ENCODE measurements at places on chromosomes 5 and 9.

DNA sequence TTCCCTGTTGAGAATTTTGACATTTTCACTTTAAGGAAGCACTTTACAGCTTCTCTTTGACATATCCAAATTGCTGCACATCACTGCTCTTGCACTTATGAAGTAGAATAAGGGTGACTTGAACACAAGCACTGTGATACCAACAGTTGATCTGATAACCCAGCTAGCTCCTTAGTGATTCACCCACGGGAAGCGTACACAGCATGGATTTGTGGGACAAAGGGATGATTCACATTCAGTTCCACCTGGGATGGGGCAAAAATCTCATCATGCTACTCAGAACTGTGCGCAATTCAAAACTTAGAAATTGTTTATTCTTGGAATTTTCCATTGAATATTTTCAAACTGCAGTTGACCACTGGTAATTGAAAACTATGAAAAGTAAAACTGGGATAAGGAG lies 1565.5 kb upstream of the CDH9 start:
- DNase-seq = peak; percentile 6

GRCh38 chr5:6461006-6461405 lies 12.3 kb downstream of the UBE2QL1 start:
- no peak for DNase-seq

DNA sequence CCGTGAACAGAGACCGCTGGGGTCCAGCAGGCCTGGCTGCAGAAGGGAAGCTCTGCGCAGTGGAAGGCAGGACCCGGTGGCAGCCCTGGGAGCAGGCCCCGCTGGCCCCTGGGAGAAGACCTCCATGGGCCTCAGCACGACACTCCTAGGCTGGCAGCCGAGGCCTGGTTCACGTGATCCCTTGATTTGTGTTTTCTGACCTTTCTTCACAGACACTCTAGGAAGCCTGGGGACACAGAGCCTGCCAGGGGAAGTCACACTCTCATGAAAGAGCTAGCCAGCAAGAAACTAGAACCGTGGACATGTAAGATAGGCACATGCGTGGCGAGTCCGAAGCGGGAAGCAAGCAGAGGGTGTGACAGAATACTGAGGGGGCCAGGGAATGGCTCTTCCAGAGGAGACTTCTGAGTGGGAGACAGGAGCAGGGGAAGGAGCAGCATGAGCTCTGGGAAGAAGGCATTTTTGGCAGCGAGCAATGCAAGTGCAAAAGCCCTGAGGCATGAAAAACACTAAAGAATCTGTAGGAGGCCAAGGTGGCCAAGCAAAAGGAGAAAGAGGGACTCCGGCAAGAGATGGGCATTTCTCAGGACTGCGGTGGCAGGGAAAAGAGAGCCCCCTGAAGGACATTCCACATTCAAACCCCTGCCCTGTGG lies 26.6 kb upstream of the IL17B start:
- no peak for DNase-seq

DNA sequence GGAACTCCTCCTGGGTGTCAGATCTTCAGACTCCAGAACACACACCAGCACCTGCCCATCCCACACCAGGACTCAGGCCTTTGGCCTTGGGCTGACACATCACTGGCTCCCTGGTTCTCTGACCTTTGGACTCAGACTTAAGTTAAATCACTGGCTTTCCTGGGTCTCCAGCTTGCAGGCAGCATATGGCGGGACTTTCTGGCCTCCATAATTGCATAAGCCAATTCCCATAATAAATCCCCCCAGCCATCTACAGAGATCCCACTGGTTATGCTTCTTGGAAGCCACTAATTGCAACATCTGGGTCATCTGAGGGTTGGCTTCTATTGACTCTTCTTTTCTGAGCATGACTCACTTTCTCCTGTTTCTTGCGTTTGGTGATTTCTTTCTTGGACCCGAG lies 80.3 kb upstream of the SARDH start:
- DNase-seq = no peak

- no peak for DNase-seq
Measured at GRCh38 chr5:71836559-71837112, 117.6 kb downstream of the CARTPT start.

DNA sequence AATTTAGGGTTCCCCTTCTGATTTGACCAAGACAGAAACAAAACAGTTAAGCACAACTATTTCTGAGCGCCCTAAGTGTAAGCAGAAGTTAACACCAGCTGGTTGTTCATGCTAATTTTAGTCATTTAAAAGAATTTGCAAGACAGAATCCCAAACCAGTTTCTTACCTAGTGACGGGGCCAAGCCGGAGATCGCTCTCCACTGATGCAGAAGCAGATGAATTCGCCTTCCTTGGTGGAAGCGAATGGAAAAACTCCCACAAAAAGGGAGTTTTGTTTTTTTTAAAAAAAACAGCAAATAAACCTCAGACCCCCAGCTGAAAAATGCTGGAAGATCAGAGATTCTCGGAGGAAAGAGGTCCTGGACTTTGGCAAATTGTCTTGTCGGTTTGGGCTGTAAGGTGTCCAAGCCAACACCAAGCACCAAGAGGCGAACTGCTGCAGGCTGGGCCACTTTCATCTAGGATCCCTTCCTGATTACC lies 47.4 kb upstream of the GLDC start:
- DNase-seq = no peak
